Stimulated activated effector memory CD8-positive, alpha-beta T cell treated with anti-CD3 and anti-CD28 coated beads, Interleukin-12 subunit alpha, Interleukin-12 subunit beta, amount 100 ng/mL, for 72 hours (primary cell): ENCODE measurements at places on chromosomes 3 and 15.

DNA sequence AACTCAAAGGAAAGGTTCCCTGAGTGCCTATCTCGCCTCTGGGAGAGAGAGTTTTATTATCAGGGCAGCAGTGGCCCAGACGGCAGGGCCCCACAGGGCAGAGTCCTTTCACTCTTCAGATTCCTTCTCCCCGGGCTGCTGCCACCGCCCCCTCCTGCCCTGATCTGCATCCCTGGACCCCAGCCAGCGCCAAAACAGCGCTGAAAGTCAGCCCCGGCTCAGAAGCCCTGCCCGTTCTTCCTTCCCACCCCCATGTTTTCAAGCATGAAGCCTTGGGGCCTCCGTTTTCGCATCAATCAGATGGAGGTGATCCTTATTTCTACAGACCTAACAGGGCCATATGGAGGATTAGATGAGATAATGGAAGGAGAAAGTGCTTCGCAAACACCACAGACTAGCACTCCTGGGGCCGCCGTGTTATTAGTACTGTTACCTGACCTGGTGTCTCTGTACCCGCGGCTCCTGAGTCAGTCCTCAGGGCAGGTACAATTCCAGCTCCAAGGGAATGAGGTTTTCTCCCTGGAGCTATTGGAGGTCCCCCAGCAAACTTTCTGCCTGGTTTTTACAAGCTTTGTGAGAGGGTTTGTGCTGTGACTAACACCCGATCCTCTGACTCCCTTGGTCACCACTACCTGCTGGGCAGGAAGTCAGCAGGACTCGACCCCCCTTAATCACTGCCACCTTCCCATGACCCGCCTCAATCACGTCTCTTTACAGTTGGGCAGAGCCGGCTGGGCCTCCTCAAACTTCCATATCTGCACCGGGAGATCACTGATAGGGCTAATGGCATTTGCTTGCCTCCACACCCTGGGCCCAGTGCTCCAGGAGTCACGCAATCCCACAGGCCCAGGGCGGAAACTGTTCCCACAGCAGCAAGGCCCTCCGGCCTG is 39.5 kb upstream of the TSEN2 start:
- no peak for DNase-seq

DNA sequence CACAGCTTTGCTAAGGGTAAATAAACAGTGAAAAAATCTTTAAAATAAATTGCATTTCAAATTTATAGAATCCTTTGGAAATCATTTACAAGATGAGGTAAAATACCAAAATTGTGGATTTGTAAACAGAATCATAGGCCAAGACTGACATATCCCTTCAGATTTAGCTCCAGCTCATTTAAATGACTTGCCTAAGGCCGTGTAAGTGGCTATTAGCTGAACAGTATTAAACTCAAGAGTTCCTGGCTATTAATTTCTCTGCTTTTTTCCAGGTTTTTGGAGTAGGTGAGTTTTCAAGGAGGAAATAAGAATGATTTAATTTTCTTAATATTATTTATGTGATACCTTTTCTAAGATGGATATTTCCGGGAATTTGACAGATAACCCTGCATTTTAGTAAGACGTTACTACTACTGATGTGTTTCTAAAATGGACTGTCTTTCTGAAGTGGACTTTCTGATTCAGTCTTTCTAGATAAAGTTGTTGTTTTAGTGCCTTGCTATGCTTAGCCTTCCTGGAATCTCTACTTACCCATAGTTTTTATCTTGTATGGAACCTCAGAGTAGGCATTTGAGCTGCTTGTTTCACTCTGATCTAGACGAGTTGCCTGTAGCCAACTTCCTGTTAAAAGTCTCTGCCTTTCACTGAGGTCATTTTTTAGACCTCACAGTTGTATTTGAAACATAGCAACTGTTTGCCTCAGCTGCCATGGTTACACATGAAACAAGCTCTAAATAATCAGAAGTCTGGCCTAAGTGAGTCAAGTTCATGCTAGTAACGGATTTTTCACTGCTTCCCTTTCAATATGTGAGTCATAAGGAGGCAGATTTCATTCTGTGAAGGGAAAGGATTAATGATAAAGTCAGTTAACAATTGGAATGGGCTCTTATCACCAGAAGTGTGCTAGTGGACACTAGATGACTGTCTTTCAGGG is 127.0 kb downstream of the KLHL25 start:
- DNase-seq = peak; percentile 71

GRCh38 chr3:143977341-143978262 is 6.0 kb downstream of the DIPK2A start:
- no peak for DNase-seq

GRCh38 chr3:117150628-117151027 is 441.0 kb downstream of the TUSC7 start:
- DNase-seq = no peak

GRCh38 chr15:57237301-57237642 is 139.0 kb upstream of the CGNL1 start:
- DNase-seq = no peak

DNA sequence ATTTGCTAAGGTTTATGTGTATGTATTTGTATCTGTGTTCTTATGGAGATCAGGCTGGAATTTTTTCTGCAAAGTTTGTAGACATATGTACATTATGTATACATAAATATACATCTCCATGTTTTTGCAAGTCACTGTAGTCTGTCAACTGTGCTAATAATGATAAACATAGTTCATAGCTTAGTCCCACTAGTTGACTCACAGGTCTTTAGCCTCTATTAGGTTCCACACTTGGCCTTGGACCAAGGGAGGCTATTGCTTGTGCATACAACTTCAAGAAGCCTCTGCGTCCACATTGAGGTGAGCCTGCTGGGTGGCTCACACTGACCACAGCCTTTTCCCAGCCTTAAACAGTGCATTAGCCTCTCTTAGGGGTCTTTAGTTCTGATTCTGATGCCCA is 243.8 kb upstream of the PEX5L start:
- no peak for DNase-seq

DNA sequence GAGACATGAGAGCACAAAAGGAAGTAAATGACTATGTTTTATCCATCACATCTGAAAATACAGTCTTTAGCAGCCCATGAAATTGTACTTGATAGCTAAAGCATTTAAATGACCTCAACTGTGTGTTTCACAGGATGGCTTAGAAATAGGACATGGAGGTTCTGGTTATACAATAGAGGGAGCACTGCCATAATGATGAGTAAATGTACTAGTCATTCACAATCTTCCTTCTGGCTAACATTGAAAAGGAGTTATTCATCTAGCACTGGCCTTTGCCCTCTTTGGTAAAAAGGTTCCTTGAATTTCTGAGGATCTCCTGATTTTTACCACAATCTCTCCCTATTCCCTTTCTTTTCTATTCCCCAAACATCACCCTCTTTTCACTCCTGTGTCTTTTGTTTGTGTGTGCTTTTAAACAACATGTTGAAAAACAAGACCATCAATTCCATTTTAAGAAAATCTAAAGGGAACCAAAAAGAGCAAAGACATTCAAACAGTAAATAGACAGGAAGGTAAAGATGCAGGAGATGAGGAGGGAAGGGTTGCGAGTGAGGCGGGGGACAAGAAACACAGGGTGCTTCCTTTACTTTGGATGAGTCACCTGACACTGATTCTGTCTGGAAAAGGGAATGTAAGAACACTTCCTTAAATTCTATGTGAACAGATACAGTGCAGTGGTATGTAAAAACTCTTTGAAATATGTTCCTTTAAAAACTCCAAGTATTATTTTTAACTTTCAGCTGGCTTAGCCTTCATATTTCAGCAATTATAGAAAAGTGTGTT is 619.0 kb downstream of the MECOM start:
- no peak for DNase-seq

DNA sequence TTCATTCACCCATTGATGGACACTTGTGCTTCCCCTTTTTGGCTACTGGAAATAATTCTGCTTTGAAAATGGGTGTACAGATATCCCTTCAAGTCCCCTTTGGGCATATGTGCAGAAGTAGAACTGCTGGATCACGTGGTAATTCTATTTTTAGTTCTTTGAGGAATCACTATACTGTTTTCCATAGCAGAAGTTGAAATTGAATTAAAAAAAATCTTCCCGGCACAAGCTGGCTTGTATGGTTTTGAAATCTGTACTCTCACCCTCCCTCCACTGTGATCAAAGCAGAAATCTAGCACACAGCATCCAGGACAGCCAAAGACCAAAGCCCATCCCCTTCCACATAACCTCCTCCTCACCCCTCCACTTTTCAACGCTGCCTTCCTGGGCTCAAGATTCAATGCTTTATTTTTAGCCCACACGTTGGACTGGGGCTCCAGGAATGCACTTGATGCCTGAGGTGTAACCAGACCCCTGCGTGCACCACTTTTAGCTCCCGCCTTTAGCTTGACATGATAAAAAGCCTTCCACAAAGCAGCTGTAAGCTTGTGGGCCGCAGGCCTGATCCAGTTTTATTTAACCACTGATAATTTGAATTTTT is 29.9 kb downstream of the TMEM40 start:
- no peak for DNase-seq

DNA sequence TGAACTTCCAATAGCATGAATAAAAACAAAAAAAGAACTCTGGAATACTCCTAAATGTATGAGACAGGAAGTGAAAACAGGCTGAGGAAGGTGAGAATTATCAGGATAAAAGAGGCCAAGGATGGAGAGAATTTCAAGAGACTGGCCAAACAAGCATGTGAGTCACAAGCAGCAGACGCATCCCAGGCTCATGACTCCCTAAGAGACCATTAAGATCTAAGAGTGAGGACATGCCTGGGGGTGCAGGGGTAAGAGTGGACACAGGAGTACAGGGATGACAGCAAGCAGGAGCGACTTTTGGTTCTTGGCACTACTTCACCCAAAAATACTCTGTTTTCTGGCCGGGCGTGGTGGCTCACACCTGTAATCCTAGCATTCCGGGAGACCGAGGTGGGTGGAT is 7.1 kb downstream of the SCAMP2 start:
- DNase-seq = no peak

- no peak for DNase-seq
Observed at GRCh38 chr3:135133905-135134683, 339.0 kb downstream of the EPHB1 start.

GRCh38 chr3:140527156-140527555 is 150.7 kb upstream of the TRIM42 start:
- no peak for DNase-seq

DNA sequence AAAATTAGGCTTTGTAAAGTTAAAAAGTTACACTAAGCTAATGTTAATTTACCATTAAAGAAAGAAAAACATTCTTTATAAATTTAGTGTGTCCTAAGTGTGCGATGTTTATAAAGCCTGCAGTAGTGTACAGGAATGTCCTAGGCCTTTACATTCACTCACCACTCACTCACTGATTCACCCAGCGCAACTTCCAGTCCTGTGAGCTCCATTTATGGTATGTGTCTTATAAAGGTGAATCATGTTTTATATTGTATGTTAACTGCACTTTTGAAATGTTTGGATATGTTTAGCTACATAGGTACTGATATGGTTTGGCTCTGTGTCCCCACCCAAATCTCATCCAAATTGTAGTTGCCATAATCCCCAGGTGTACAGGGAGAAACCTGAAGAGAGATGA is 549.7 kb upstream of the EPHA6 start:
- no peak for DNase-seq

- no peak for DNase-seq
Observed at GRCh38 chr3:124313621-124314020, 321.7 kb upstream of the ROPN1 start.

- no peak for DNase-seq
Observed at GRCh38 chr15:41967506-41968206, 4.7 kb downstream of the EHD4 start.

DNA sequence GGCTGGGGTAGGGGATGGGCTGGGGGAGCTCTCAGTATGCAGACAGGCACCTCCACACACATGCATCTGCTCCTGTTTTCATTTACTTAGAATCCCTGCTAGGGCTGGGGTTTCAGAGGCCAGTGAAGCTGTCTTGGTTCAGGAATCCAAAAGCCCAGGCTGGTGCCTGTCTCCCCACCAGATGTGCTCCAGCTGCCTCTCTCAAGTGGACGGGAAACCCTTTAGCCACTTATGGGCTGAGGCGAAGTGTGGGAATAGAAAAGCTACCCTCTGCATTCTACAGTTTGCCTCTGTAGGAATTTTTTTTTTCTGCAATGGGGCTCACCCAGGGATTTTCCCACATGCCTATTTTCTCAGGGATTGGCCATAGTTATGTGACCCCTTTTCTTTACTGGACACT is 72.5 kb downstream of the ATP2B2 start:
- no peak for DNase-seq

DNA sequence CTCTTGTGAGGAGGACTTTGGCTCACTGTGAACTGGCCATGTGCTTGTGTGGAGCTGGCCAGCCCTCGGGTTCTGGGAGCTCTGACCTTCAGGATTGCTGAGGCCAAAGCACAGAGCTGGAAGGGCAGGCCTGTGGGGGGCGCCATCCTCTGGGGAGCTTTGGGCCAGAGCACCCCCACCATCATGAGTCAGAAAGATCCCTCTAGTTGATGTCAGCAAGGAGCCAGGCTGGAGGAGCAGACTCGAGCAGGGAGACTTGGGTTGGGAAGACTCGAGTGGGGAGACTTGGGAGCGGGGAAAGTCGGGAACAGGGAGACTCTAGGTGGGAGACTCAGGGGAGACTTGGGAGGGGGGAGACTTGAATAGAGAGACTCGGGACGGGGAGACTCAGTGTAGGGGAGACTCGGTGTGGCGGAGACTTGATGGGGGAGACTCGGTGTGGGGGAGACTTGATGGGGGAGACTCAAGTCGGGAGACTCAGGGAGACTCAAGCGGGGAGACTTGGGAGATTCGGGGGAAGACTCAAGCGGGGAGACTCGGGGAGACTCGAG is 37.7 kb upstream of the PLXNA1 start:
- DNase-seq = no peak

DNA sequence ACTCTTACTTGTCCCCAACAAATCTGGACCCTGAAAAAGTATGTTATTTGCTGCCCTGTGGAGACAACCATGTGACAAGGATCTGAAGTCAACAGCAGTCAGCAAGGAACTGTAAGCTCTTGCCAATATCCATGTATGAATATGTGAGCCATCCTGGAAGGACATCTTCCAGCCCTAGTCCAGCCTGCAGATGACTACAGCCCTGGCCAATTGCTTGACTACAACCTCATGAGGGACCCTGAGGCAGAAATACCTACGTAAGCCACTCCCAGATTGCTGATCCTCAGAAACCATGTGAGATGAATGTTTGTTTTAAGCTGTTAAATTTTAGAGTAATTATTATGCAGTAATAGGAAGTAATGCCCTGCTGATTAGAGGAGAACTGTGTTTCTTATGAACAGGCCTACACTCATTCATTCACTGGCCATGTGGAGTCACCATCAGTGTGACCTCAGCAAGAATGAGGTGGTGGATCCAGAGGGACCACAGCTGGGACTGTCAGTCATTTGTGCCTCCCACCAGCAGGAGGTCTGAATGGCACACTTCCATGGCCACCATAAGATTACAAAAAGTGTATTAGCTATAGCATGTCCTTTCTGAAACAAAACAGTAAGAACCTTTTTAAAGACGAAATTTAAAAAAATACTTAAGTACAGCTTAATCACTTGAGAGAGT is 92.6 kb downstream of the TFDP2 start:
- no peak for DNase-seq

- no peak for DNase-seq
Observed at GRCh38 chr15:62977952-62978811, 64.4 kb upstream of the TPM1 start.
